Activated CD8-positive, alpha-beta T cell treated with anti-CD3 and anti-CD28 coated beads, Interleukin-2, amount 10 ng/mL, durations not matched to agents 7 days and 5 days (primary cell): ENCODE measurements at places on chromosomes 6 and 20.
A peak's percentile ranks its signal among the peaks of the same experiment; 100 is the strongest.

DNA sequence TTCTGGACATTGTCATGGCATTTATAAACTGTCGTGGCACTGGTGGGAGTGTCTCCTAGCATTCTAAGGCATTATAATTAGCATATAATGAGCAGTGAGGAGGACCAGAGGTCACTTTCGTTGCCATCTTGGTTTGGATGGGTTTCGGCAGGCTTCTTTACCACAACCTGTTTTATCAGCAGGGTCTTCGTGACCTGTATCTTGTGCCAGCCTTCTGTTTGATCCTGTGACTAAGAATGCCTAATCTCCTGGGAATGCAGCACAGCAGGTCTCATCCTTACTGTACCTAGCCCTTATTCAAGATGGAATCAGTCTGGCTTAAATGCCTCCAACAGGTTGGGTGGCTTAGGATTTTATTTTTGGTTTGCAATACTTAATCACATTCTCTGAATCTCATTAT lies 142.7 kb upstream of the GGTLC1 start:
- DNase-seq = no peak

GRCh38 chr6:147216915-147217314 lies 12.7 kb downstream of the STXBP5 start:
- no peak for DNase-seq

DNA sequence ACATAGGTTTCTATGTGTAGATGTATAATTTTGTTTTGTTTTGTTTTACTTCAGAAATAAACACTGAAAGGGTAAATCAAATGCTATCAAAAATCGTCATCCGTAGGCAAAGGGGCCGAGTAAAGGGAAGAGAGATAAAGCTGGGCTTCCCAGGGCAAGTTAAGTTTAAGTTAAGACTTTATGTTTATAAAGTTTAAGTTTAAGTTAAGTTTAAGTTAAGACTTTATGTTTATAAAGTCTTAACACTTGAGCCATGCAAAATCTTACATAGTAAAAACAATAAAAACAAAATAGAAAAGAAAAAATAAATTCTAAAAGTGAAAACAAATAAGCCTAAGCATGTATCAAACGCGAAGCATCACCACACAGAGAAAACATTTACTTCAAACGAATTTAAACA lies 216.1 kb upstream of the SYNDIG1 start:
- no peak for DNase-seq

DNA sequence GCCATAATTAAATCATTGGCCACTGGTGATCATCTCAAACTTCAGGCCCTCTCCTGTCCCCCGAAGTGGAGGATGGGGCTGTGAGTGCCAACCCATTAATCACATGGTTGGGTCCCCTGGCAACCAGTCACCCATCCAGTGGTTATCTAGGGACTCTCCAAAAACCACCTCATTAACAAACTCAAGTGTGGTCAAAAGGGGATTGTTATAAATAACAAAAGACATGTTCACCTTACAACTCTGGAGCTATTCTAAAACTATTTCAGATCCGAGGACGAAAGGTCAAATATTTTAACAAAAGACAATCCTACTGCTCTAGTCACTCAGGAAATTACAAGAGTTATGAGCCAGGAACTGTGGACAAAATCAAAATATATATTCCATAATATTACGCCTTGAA lies 95.5 kb upstream of the PRND start:
- DNase-seq = no peak

- no peak for DNase-seq
Measured at GRCh38 chr6:11460001-11460668, 77.4 kb upstream of the TMEM170B start.

DNA sequence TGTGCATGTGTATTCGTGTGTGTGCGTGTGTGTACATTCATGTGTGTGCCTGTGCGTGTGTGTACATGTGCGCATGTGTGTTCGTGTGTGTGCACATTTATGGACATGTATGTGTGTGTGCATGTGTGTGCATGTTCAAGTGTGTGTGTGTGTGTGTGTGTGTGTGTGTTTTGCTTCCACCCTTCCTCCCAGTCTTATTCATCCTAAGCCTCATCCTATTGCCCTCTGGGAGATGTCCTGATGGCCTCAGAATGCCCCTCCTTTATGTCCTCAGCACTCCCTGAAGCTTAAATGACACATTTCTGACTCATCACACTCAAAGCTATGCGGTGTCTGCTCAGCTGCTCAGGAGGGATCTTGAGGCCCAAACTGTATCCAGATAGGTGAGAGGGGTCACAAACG lies 76.6 kb upstream of the CCDC167 start:
- no peak for DNase-seq

- DNase-seq = no peak
Measured at GRCh38 chr6:166575205-166575604, 11.3 kb downstream of the RAMACL start.

GRCh38 chr20:42846784-42847490 lies 342.8 kb downstream of the PTPRT start:
- DNase-seq = no peak

GRCh38 chr6:5986861-5987260 lies 19.9 kb downstream of the NRN1 start:
- DNase-seq = no peak

- no peak for DNase-seq
Measured at GRCh38 chr6:81766482-81767069, 14.1 kb upstream of the TENT5A start.

DNA sequence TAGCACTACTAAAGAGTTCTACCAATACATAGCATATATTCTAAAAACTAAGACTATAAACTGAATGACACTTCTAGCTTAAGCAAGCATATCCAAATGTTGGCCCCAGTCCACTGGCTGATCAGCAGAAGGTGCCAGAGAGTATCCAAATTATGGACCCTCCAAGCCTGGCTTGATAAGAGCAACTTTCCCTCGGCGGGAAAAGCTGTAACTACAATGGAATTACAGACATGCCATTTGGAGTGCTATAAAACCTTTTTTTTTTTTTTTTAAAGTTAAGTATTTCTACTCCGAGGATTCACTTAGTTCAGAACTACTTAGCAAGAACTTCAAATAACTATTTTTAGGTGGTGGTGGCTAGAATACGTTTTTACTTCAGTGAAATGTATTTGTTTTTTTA lies 94.6 kb downstream of the EPB41L2 start:
- no peak for DNase-seq

GRCh38 chr6:45655745-45656476 lies 278.2 kb upstream of the SUPT3H start:
- DNase-seq = no peak

DNA sequence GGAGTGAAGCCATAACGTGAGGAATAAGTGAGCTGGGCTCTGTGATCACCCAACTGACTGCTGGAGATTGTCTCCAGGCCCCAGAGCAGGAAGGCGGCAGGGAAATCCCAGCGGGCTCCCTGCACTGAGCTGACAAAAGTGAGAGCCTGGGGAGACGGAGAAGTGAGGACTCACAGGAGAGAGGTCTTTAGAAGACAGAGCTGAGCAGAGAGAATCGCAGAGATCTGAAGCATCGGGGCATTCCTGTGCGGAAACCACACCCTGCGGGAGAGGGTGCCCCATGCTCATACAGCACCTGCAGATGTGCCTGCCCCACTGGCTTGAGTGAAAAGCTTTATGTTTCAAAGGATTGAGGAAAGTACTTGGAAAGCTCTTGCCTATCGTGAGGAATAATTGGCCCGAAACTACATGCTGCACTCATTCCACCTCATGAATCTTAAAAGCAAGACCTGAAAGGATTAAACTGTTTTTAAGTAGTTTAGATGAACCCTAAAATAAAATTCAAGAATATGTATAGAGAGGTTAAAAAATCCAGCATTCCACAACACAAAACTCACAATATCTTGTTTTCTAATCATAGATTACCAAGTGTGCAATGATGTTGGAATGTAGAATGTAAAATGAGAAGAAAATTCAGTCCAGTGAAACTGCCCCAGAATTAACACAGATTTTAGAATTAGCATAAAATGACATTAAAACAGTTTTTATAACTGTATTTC lies 17.7 kb upstream of the THBS2 start:
- DNase-seq = no peak

DNA sequence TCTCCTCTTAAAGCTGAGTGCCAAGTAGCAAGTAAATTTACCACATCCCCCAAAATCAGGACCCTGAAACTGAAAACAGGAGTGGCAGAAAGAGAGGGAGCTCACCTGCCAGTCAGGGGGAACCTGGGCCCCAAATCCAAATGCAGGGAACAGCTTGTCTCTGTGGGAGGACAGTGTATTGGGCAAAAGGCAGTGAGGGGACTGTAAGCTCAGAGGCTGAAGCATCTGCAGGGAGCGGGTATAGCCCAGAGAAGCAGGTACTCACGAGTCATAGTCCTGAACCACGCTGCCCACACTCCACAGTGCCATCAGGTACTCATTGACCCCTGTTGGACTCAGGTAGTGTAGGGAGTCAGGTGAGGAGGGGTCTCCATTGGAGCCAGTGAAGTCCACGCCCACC lies 15.0 kb downstream of the SPAG4 start:
- DNase-seq = no peak

DNA sequence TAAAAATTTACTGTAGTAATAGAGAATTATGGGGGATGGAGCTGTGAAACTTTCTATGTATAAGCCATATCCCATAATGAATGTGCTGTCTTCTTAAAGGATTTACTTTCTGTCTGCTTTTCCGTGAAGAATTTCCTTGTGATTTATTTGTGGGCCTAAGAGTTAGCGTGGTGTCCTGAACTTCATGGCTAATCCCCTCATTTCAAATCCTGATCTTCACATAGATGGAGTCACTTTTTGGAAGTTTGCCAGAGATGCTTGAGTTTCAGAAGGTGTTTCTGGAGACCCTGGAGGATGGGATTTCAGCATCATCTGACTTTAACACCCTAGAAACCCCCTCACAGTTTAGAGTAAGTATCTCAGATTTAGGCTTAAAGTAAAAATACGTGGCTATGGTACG lies 19.4 kb upstream of the CLDN20 start:
- no peak for DNase-seq

GRCh38 chr6:49841424-49841823 lies 24.9 kb downstream of the CRISP1 start:
- DNase-seq = no peak

GRCh38 chr20:35277531-35278395 lies at the start of gene MMP24OS:
Gene MMP24OS (minus strand): TSS chr20:35278122. CDS start chr20:35277929, 193 bp downstream.
- DNase-seq = peak; percentile 94

GRCh38 chr20:31984981-31985471 lies 17.1 kb downstream of the XKR7 start:
- DNase-seq = no peak

DNA sequence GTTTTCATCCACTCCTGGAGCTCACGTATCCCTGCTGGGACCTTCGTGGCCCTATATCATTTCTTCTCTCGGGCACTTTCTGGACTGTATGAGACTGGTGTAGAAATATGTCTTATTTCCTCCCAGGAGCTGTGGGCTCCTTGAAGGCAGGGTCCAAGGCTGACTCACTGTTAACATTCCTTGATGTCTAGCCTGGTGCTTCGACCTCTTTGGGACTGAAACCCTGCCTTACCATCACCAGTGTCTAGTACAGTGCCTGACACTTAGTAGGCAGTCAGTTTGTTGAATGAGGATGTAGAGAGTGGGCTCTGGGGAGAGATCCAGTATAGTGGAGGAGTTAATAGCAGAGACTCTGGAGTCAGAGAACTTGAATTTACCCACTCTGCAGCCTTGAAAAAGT lies 23.6 kb downstream of the POFUT1 start:
- DNase-seq = no peak

DNA sequence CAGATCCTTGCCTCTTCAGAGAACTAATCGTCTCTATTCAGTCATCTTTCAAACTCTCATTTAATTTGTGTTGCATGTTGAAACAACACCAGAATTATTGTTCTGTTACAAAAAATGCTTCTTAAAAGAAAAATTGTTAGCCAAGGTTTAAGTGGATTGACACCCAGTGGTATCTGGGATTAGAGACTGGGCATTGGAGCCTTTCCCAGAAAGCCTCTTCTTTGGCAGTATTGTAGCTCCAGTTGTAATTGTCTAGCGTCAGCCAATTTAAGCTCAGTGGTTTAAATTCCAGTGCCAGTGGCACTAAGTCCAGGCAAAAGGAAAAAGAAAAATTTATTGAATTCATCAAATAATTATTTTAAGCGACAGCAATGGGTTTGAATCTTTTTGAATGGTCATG lies 801 bp downstream of the CCDC28A start:
- no peak for DNase-seq

- no peak for DNase-seq
Measured at GRCh38 chr20:42361402-42361970, 743.3 kb upstream of the CHD6 start.

GRCh38 chr6:16375843-16376242 lies 137.5 kb downstream of the GMPR start:
- no peak for DNase-seq

- peak; percentile 58 for DNase-seq
Measured at GRCh38 chr6:123415844-123416468, 220.8 kb downstream of the TRDN start.

- DNase-seq = no peak
Measured at GRCh38 chr6:140281236-140281635, 906.8 kb upstream of the CITED2 start.

GRCh38 chr20:17827759-17828559 lies 128.2 kb downstream of the BANF2 start:
- no peak for DNase-seq

- no peak for DNase-seq
Measured at GRCh38 chr6:86715676-86716075, 221.7 kb upstream of the HTR1E start.

DNA sequence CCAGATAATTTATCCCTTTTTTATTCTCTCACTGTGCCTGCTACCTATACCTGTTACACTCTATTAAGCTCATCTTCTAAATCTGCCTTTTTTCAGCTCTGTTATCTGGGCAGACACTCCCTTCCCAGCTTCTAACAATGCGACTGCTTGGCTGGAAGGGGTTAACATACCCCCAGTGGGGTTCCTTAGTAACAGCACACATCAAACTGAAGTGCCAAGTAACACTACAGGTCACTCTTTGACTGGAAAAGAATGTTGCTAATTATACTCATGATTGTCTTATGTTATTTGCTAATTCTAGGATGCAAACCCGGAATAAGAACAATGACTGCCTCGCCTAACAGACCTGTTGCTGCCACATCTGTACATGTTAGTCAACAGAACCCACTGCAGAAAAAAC lies 203.5 kb downstream of the EPM2A start:
- no peak for DNase-seq

GRCh38 chr20:51462566-51463276 lies 79.8 kb downstream of the NFATC2 start:
- DNase-seq = no peak
